Suppressor macrophage treated with lipopolysaccharide for 1 hour (primary cell): ENCODE measurements at places on chromosomes 11 and 22.
A peak's percentile ranks its signal among the peaks of the same experiment; 100 is the strongest.

DNA sequence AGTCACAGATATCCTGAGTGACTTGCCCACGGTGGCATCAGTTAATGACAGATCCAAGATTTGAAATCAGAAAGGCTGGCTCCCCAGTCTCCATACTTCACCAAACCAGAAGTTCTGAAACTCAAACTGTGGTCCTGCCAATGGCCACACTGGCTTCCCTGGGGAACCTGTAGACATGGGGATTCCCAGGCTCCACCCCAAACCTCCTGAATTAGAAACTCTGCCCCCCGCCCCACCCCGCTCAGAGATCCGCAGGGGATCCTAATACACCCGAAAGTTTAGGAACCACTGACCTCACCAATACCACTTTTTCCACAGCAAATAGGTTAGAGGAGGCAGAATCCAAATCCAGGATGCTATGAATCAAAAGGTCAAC is 15.3 kb downstream of the RTN4RL2 start:
- DNase-seq = no peak

GRCh38 chr11:35683728-35684339 is 21.3 kb downstream of the TRIM44 start:
- DNase-seq = peak; percentile 85

DNA sequence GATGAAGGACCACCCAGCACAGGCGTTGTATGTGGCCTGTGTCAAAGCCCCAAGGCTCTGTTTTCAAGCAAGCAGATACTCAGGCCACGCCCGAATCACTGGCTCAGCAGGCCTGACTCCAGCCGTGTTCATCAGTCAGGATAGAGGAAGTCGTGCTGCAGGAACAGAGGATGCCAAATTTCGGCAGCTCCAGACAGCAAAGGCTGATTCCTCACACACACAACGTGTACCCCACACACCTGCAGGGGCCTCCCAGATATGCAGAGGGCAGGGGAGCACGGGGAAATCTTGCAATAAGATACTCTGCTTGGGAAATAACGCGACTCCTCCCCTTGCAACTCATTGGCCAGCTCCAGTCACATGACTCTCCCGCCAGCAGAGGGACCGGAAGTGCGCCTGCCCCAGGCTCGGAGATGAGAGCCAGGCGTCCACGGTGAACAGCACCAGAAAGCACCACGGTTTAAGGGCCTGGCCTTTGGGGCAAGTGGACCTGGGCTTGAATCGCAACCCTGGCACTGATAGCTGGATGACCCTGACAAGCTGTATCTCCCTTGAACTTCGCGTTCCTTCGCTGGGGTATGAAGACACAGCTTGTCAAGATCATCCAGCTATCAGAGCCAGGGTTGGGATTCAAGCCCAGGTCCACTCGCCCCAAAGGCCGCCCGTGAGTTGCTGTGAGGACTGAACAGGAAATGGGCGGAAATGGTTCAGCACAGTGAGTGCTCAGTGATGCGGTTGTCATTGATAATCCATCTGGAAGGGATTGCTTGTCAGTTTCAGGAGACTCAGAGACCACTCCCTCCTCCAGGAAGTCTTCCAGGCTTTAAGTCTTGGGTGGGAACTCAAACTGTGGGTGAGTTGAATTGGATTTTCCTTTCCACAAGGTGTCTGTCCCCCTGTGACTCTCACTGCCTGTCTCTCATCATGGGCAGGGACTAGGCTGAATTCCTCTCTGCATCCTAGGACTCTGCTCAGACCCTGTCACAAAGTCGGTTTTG is 88.5 kb downstream of the MYEOV start:
- DNase-seq = peak; percentile 67

GRCh38 chr11:133945087-133945974 is 11.4 kb downstream of the IGSF9B start:
- DNase-seq = peak; percentile 15

DNA sequence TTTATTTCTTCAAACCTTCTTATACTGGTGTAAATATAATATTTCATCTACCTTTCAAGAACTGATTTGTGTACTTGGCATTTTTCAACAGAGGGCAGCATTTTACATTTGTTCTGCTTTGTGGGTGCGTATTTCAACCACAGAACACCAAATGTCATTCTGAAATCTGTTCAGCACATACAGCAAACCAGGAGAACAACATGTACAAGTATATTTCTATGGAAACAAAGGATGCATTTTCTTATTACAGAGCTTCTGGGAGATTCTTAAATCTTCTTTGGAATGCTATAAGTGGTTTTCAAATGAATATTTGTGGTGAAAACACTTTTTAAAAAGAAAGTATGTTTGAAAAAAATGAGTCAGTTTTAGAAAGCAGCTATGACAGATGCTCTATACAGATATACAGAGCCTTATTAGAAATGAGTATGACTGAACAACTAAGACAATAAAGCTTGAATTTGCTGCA is 946.0 kb downstream of the FAM181B start:
- DNase-seq = no peak

GRCh38 chr11:120172054-120172911 is 34.4 kb upstream of the TRIM29 start:
- DNase-seq = peak; percentile 81

DNA sequence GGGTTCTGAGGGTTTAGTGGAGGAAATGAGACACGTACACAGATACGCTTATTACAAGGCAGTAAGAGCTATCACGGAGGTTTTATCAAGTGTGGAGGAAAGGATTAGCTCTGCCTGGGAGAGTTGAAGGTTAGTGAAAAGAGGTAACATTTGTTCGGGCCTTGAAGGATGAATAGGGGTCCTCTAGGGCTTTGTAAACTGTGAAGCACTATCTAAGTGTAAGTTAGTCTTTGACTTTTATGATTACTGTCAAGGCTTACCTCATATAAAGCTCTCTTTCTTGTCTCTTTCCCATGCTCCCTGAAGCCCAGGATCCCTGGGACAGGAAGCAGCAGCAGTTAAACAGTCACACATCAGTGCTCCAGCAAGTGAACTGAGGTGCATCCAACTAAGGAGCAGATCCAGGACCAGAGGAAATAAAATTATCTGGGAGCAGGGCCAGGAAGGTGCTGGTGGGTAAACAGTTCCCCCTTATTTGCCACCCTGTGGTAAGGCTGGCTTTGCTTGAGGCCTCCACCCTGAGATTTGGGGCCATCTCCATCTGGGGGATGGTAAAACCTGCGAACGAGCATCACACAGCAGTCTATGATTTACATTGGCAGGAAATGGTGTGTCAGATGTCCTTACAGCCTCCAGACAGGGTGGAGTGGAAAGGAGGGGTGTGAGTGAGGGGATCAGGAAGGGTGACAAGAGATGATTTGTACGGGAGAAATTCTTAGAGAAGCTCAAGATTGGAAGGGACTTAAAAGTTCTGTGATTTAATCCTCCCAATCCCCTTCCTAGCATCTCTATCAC is 27.2 kb downstream of the GVQW3 start:
- DNase-seq = no peak

DNA sequence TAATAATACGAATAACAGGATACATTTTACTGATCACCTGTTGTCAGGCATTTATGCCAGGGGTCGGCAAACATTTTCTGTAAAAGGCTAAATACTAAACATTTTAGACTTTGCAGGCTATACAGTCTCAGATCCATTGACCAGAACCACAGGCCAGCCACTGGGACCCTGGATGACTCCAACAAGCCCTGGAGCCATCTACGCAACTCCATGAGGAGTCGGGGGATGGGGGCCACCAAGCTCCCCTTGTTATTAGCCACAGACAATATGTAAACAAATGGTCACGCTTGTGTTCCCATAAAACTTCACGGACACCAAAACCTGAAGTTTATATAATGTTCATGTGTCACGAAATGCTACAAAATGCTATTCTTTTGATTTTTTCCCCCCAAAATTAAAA is 54.4 kb upstream of the EMID1 start:
- no peak for DNase-seq

- no peak for DNase-seq
These were observed 107.0 kb downstream of the STIM1 start for GRCh38 chr11:3962406-3962840.

GRCh38 chr22:37229805-37230672 is 14.0 kb downstream of the RAC2 start:
- peak; percentile 92 for DNase-seq

DNA sequence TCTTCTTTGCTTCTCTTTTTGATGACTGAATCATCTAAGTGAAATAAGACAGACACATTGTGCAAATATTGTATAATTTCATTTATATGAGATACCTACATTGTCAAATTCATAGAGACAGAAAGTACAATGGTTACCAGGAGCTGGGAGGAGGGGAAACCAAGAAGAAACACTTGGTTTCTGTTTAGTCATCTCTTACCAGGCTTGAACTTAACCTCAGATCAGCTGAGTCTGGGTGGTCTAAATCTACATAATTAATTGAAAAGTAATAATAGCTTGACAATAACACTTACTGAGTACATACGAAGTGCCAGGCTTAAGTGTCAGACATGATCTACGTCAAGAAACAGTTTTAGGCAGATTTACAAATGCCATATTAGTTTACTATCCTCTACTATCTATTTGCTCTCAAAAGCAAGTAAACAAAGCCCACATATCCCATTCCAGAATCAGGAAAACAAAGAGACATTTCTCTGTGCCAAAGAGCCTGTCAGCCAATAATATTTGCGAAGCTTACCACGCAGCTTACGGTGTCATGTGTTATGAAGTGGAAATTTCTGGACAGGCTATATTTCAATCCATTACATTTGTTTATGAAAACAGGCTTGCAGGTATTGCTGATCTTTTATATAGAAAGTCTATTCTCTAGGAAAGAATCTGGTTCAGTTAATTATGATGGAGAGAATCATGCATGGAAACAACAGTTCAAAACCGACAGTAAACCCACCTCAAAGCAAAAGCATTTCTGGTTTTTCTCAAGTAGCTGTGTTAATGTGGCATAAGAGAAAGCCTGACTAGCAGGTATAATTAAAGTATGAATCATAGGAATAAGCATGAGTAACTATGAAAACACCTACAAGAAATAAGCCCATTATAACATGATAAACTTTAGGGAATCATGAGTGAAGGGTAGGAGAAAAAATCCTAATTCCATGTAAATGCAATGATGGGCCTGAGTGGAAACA is 2.7 kb upstream of the ARHGAP42 start:
- no peak for DNase-seq

- no peak for DNase-seq
These were observed 27.4 kb downstream of the OTOG start for GRCh38 chr11:17574141-17575091.

- no peak for DNase-seq
These were observed 105.6 kb downstream of the RRAS2 start for GRCh38 chr11:14253421-14253820.

GRCh38 chr11:84212468-84213390 is 926.6 kb upstream of the CCDC90B start:
- DNase-seq = no peak

DNA sequence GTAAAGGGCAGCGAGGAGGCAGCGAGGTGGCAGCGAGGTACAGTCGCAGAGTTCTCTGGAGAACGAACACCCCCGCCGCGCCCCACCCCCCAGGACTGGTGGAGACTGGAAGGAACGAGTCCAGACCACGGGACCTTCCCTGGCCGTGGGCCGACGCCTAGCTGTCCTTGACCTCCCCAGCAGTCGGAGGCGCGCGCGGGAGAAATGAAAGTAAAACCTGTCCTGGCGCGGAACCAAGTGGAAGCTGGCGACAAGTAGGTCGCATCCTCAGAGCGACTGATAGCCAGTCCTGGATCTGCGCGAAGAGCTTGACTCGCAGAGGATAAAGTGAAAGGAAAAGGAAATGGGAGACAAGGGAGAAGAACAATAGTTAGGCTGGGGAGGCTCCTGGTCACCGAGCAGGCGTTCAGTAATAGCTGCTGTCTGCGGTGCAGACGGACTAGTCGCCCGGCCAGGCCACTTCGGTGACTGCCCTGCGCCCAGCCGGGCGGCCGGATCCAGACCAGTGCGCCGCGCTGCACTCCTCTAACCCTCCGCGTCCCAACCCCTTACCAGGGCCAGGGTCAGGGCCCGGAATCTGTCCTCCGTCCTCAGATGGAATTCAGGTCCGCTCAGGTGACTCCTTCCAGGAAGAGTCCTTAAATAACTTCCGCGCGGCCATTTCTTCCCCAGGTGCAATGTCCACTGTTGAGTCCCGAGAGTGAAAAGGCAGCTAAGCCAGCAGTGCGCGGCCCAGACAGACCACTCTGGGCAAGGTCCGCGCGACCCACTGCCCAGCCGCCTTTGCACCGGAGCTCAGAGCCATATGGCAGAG is 1.9 kb upstream of the ADM start:
- DNase-seq = peak; percentile 95

DNA sequence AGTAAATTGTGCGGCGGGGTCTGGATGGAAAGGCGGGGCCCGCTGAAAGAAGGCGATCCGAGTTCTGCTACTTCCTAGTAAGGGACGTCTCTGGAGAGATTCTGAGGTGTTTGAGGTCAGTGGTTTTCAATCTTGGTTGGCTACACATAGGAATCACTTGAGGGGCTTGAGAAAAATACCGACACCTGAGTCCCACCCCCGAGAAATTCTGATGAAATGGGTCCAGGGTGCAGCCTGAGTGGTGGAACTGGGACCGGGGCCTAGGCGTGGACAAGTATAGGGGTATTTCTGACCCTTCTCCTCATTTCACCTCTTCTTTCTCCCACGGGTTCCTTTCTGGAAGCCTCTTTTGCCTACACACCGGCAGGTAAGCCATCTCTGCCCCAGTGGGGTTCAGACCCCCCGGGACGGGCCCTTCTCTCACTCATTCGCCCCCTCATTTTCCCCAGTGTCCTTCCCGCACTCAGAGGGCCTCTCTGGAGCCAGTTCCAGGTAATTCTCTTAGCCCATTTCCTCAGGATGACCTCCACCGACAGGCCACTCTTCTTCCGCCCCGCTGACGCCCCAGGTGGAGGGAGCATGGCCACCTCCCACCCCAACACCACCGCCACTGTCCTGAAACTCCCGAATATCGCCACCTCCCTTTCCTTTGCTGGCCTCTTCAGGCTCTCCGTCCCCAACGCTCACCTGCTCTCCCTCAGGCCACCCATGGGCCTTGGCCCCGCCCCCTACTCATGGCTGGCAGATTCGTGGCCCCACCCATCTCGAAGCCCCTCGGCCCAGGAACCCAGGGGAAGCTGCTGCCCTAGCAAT is 11.8 kb downstream of the ROBO3 start:
- no peak for DNase-seq

DNA sequence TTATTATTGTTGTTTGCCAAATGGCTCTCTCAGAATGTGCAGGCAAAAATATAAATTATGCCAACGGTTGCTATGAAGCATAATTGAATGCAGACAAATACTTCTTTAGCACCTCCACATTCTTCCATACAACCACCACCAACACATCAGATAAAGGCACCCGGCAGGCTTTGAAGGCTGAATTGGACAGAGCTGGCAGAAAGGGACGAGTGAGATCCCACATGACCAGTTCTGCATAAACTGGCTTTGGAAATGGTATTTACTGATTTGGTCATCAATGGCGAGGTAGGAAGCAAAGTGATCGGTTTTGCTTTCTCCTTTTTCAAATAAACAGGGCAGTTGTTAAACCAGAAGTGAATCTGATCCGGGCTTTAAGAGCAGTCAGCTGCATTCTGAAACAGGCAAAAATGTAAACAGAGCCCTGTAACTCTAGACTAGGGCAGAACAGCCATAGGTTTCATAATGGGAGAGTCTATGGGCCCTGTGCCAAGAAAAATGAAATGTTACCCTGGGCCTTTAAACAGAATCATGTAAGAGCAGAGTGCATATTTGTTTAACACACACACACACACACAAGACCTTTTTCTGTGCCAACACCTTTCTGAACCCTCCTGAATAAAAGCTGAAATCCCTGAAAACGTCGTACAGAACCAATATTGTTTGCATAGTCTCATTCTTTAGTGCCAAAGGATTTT is 97.7 kb downstream of the MPPED2 start:
- no peak for DNase-seq
